Activated T-cell treated with anti-CD3 and anti-CD28 coated beads, Interleukin-2, amount 50 U/mL, for 1 hour (primary cell): ENCODE measurements at places on chromosomes 3 and 15.

DNA sequence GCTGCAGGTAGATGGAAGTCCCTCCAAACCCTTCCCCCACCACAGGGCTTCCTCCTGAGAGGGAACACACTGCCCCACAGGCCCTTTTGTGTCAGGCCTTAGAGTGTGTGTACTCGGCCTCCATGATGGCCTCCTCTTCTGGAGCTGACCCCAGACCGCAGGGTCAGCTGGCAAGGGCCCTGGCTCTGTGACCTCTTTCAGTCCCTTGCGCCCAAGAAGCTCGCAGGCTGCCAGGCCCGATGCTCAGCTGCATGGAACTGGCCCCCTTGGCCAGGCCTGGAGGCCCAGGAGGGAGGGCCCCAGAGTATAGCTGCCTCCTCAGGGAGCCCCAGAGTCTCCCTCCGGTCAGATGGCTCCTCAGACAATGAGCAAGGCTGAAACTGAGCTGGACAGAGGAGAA is 23.4 kb upstream of the ANKDD1A start:
- no peak for DNase-seq

GRCh38 chr15:49255966-49256759 is 86.1 kb downstream of the GALK2 start:
- DNase-seq: no peak

- no peak for DNase-seq
Measured at GRCh38 chr3:87191641-87192040, 35.5 kb upstream of the CHMP2B start.

DNA sequence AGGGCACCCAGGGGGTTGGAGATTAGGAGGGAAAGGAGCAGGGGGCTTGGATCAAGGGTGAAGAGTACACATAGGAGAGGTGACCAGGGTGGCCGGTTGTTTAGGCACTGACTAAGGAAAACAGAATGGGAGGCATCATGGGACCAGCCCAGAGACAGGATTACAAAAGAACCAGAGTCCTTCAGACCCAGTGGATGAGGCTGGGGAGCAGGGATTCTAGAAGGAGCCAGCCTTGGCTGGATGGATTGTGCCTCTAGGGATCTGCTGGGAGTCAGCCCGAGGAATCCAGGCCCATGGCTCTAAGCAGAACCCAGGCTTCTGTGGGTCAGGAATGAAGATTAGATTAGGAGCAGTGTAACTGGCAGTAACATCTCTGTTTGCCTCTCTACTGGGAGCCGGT is 98.6 kb downstream of the ARNT2 start:
- DNase-seq: no peak

DNA sequence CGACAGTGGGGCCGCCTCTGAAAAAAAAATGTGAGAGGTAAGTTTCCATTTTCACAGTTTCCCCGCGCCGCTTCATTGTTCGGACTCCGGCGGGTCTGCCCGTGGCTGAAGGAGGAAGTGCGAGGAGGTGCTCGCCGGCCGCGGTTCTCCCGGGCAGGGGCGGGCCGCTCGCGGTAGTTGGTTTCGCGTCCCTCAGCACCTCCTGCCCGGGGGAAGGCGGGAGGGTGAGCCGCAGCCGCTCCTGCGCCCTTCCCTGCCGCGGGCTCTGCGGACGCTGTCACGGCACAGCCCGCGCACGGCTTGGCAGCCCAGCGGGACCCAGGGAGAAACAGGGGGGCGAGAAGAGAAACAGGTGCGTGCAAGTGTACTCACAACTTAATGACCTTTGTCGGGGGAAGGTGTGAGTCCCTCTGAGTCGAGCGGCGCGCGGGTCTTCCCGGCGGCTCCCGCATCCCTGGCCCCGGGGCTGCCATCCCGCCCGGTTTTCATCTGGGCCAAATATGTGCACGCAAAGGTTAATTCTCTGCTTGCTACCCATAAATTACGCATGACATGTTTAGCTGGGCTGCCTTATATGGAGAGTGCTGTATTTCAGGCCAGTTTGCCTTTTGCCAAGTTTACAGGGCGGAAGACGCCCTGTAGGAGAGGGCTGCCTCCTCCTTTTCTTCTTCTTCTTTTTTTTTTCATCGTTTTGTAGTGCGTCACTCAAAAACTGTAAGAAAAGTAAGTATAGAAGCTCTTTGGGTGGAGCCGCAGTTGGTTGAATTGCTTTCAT is 514 bp downstream of the MBNL1 start:
- peak; percentile 73 for DNase-seq
